ENCODE measurements at places on chromosomes 4 and X.
A peak's percentile ranks its signal among the peaks of the same experiment; 100 is the strongest.

DNA sequence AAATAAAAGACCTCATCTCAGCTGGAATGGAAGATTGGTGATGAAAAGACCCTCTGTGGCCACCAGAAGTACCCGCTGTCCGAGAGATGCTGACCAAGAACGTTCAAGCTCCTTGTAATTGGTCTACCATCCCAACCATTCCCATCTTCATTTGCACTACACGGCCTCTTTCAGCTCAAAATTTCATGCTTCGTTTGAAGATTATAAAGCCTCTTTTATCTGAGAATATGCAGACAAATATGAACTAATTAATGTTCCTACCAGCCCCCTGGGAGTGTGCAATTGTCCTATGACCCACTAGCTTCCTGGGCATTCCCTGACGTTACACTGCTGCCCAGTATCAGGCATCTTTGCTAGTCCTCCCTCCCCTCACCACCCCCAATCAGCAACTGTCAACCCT is 583.7 kb downstream of the MID1IP1 start:
- DNase-seq = no peak

GRCh38 chr4:123821861-123822260 is 425.3 kb downstream of the SPRY1 start:
- no peak for DNase-seq

GRCh38 chr4:173270312-173271027 is 63.7 kb downstream of the HMGB2 start:
- no peak for DNase-seq

DNA sequence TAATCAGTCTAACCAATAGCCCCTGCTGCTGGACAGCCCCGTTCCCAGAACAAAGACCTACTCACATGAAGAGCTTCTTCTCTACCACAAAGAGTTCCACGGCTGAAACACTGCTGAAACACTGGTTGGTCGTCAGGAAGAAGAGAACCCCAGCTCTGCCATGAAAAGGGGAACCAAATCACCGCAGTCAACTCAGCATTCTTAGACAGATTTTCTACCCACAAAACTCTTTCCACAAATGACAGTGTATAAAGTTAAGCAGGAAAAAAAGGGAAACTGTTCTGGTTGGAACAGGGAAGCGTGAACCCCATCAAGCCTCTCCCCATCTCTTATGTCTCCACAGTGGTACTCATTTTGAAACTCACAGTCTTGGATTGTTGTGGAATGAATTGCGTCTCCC is 57.3 kb downstream of the ABCG2 start:
- DNase-seq = peak; percentile 78

DNA sequence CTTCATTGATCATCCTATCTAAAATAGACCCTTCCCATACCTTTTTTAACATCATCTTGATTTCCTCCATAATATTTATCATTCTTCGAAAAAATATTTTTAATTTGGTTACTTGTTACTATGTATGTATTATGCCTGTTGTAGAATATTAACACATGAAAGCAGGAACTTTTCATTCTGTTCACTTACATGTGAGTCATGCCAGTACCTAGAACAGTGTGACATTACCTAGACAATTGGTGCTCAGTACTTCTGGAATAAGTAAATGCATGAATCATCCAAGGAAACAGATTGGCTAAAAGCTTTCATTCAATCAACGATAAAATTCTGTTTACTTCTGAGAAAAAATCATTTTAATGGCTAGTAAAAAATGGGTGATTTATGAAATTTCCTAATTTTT is 76.4 kb downstream of the CXXC4 start:
- DNase-seq = no peak

DNA sequence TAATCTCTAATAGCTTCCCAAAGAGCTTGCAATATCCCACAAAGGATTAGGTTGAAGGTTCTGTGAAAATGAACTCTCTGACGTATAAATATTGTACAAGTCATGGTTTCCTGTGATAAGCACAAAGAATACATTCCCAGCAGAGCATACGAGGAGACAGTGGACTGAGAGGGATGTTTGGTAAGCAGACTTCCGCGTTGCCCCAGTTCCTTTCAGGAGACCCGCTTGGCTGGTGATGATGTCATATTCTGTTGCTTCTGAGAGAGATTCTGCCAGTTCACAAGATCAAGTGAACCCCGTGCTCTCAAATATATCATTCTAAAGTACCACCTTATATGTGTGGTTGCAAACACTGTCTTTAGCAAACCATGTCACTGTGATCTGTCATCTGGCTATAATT is 323.9 kb upstream of the CASK start:
- no peak for DNase-seq
